ENCODE measurements at places on chromosomes 5 and 9.
A peak's percentile ranks its signal among the peaks of the same experiment; 100 is the strongest.

DNA sequence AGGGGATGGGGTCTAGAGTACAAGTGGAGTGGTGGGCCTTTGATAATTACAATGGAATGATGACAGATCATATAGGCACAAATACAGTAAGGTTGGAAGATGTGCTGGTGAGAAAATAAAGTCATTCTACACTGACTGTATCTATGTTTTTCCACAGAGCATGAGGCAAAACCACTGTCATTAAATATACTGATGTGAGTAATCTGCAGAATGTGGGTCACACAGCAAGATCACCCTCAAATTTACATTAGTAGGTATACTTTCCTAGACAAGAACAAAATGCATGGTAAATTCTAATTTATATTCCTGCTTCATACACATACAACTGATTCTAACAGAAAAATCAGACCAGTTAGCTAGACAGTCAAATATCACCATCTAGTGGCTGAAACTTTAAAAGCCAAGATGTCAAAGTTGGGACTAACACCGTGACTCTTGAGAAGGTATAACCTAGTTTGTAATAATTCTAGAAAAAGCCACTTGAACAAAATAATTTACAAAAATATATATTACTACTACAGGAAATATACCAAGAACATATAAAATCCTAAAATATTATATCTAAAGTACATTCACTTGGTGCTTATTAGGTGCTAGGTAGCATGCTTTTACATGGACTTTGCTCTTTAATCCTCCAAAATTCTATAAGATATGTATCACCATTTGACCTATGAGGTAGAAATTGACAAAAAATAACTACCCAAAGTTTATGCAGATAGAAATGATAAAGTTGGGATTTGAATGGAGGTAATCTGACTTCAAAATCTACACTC lies 19.5 kb downstream of the TTC33 start:
- DNase-seq, result peak; percentile 61

DNA sequence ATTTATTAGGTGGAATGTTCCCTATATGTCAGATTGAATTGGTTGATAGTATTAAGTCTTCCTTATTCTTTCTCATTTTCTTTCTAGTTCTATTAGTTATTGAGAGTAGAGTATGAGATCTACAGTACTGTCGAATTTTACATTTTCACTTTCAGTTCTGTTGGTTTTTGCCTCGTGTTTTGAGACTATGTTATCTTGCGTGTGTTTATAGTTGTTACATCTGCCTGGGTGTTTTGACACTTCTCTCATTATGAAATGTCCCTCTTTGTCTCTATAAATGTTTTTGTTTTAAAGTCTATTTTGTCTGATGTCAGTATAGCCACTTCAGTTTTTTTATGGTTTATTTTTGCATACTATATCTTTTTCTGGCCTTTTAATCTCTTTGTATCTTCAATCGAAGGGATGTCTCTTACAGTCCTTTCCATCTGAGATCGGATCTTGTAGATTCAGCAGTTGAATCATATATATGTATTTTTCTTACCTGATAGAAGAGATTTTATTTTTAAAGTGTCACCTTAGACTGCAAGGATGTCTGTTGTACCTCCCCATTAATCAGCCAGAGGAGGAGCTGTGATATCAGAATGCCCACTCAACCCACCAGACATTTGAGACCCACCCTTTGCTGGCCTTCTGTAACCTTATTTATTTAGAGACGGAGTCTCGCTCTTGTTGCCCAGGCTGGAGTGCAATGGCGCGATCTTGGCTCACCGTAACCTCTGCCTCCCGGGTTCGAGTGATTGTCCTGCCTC lies 20.7 kb downstream of the EHMT1 start:
- no peak for DNase-seq

GRCh38 chr9:95606489-95607350 lies 89.9 kb upstream of the PTCH1 start:
- DNase-seq, result no peak

- peak; percentile 44 for DNase-seq
Observed at GRCh38 chr5:32276173-32276853, 36.4 kb downstream of the MTMR12 start.

DNA sequence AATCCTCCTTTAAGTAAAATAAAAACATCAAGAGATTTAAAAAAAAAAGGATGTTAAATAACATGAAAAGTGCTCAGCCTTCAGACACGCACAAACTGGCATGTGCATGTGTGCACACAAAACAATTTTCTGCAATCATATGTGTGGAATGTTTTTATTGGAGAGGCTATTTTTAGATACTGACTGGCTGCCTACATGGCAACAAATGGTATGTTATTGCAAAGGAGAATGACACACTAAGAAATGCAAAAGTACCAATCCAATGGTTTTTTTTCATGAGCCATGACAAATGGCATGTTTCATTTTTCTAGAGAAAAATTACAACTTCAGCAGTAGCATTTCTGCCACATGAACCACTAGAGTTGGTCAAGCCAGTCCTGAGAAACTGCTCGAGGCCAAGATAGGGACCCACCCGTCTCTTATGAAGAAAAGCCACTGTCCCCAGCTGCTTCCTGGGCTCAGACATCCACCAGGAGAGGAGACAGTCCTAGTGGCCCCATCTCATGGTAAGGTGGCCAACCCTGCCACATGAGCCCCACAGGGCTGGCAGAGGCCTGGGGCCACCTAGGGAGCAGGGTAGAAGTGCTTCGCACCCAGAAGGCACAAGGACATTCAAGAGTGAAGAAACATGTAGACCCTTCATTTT lies 116.4 kb downstream of the MYO10 start:
- peak; percentile 86 for DNase-seq

DNA sequence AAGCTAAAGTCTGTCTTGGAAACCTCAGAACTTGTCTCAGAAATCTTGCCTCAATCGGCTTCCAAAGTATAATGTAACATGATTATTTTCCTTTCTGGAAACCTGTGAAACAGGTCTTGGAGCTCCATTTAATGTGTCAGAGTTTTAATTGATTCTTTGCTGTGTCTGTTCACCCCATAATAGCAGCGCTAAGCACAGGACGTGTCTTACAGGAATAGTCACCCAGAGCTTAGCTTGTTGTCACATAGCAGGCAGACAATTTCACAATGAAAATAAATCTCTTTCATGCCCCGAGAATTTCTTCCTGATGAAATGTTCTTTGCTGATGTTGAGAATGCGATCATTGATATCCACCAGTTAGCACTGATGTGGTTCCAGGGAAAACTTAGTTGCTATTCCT lies 40.2 kb upstream of the PTPN3 start:
- no peak for DNase-seq

DNA sequence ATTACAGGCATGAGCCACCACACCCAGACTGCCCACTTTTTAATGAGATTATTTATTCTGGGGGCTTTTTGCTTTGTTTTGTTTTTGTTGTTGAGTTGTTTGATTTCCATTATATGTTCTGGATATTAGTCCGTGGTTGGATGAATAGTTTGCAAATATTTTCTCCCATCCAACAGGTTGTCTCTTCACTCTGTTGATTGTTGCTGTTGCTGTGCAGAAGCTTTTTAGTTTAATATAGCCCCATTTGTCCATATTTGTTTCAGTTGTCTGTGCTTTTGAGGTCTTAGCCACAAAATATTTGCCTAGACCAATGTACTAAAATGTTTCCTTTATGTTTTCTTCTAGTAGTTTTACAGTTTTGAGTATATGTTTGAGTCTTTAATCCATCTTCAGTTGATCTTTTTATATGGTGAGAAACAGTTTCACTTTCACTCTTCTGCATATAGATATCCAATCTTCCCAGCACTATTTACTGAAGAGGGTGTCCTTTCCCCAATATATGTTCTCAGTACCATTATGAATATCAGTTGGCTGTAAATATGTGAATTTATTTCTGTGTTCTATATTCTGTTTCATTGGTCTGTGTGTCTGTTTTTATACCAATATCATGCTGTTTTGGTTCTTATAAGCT lies 30.2 kb upstream of the TBCA start:
- DNase-seq, result no peak

- no peak for DNase-seq
Observed at GRCh38 chr5:174325431-174325830, 279.9 kb downstream of the NSG2 start.

GRCh38 chr9:82961504-82962125 lies 101.3 kb downstream of the RASEF start:
- peak; percentile 69 for DNase-seq

GRCh38 chr9:135340143-135340655 lies 139.4 kb upstream of the PPP1R26 start:
- no peak for DNase-seq

GRCh38 chr5:159050316-159051143 lies 49.2 kb downstream of the EBF1 start:
- peak; percentile 72 for DNase-seq

GRCh38 chr9:130992682-130993032 lies 16.3 kb upstream of the LAMC3 start:
- DNase-seq, result no peak

DNA sequence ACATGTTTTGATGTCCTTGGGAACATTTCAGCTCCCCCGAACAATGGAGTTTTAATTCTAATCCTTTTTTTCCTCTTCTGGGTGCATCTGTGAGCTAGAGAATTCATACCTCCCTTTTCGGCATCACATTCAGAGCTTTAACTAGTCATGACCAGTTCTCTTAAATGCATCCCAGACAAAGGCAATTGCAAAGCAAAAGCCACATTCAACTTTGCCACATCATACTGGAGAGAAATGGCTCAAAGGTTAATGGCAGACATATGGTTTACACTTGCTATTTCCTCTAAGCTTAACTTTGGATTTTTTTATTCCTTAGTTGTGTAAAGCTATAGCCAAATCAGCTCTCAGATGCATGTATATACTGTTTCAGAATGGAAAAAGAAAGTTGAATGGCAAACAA lies 153.3 kb downstream of the ESM1 start:
- DNase-seq, result peak; percentile 72

DNA sequence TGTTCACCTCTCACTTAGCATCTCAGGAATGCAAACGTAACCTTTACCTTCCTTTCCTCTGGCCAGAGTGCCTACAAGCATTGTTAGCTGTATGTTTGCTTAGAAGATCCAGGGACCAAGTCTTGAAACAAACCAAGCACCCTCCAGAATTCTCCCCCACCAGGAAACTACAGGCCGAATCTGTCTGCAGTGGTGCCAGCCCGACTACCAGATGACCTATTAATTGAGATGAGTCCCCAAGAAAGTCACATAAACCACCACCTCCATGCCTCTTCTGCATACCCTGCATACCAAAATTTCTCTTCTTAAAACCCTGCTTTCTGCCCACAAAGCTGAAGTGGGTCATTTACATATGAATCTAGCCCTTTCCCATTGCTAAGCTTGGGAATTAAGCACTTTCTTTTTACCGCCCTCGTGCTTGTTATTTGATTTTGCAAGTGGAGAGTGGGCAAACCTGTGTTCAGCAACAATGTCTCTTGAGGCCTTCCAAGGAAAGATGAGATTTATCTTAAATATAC lies 1239.1 kb downstream of the CDH12 start:
- no peak for DNase-seq

- DNase-seq, result no peak
Observed at GRCh38 chr9:134532084-134532483, 109.5 kb upstream of the COL5A1 start.

GRCh38 chr9:78525986-78526560 lies 229.1 kb downstream of the PSAT1 start:
- DNase-seq, result no peak

DNA sequence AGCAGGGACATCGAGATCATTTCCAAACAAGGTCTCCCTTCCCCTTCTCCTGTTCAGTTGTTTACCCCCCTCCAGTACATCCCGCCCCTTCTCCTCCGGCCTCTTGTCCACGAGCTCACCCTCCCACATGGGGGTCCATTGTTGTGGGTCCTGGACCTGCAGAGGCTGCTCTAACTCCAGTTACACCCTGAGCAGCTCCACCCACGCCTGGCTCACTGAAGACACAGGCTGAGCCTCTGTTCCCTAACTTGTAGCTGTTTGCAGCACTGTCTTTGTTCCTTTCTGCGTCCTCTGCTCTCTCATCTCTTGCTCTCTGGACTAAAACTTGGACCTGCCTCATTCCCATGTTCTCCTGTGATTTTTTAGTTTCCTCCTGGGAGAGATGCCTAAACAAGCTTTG lies 377.5 kb downstream of the MED10 start:
- DNase-seq, result no peak

DNA sequence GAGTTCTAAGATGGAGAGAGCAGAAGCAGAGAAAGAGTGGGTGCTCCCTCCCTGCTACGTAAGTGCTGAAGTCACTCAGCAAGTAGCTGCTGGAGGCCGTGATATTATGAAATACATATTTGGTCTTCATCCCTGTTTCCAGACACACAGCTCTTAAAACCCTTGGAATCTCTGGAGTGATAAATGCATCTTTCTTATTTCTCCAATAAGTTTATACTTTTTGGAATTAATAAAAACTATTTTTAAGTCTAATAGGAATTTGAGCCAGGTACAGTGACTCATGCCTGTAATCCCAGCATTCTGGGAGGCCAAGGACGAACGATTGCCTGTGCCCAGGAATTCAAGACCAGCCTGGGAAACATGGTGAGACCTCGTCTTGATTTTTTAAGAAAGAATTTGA lies 60.6 kb downstream of the AUH start:
- peak; percentile 31 for DNase-seq

GRCh38 chr9:6218099-6218502 lies 2.5 kb downstream of the IL33 start:
- peak; percentile 24 for DNase-seq

DNA sequence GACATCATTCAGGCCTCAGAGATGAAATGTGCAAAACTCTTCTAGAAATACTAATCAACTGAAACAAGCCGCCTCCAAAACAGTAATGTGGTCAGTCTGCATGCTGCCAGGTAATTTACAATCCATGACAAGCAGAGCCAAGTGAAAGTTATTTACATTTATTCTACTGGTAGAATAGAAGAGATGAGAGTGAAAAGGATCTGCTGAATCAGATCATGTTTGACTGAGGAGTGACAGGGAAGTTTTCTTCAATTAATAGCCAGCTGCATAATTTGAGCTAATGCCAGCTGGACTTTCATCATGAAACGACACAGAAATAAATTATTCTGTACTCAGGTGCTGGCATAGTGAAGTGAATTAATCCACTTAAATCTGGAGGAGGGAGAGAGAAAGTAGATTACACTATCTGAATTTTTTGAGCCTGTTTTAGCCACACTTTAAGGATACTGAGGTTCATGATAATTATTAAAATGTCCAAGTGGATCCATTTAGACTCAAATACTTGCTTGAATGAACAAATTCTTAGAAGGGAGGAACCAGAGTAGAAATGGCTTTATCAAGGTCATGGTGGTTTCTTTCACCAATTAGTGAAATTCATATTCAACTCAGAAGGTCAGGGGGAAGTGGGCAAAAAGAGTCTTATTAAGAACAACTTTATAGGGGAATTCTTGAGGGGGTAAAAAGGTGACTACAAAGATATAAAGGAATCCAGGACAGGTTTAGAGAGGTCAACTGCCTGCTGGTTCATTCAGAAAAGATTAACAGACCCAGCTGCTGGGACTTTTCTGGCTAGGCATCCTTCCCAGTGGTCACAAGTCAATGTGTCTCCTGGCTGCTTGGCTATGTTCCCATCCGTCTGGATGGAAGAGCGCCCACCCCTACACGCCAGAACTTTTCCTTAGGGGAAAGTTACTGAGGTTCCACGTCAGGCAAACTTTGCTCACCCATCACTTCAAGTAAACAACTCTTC lies 350.4 kb downstream of the PDE4D start:
- peak; percentile 70 for DNase-seq

GRCh38 chr5:2013301-2014057 lies 130.8 kb upstream of the IRX4 start:
- DNase-seq, result no peak
